ENCODE measurements at places on chromosomes 5 and 9.

GRCh38 chr9:136686794-136687711, at the start of gene AGPAT2:
AGPAT2 (minus strand) TSS chr9:136687457; CDS start chr9:136687357, 100 bp downstream.
- DNase-seq: peak; percentile 35

DNA sequence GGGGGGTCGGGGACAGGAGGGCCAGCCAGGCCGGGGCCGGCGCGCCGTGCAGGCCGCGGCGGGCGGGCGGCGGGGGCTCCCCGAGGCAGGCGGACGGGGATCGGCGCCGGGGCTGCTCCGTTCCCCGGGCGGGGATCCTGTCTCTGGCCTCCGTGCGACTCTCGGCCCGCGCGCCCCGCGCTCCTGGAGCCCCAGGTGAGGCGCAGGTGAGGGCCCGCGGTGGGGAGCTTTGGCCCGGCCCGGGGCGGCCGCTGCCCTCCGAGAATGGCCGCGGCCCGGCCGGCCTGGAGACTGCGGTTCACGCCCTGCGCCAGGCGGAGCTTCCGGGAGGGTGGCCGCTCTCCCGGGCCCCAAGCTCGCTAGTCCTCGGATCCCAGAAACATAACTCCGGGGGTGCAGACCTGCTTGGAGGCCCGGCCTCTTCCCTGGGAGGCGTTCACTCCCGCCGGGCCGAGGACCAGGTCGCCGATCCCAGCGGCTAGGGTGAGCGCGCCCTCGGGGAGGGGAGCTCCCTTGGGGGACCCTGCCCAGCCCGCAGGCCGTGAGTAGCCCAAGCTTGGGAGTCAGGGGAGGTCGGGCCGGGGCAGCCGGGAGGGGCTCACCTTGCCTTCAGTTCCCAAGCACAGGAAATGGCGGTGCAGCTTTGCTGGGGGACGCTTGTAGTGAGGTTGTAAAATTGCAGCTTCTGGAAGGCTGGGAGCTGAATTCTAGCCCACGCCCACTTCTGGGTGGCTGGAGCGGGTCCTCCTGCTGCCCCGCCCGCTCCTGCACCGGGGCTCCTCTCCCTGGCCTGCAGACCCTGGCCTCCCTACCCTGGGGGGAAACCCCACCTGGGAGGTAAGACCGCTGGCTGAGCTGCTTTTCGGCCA, 723 bp downstream of the PPP1R26 start:
- no peak for DNase-seq

DNA sequence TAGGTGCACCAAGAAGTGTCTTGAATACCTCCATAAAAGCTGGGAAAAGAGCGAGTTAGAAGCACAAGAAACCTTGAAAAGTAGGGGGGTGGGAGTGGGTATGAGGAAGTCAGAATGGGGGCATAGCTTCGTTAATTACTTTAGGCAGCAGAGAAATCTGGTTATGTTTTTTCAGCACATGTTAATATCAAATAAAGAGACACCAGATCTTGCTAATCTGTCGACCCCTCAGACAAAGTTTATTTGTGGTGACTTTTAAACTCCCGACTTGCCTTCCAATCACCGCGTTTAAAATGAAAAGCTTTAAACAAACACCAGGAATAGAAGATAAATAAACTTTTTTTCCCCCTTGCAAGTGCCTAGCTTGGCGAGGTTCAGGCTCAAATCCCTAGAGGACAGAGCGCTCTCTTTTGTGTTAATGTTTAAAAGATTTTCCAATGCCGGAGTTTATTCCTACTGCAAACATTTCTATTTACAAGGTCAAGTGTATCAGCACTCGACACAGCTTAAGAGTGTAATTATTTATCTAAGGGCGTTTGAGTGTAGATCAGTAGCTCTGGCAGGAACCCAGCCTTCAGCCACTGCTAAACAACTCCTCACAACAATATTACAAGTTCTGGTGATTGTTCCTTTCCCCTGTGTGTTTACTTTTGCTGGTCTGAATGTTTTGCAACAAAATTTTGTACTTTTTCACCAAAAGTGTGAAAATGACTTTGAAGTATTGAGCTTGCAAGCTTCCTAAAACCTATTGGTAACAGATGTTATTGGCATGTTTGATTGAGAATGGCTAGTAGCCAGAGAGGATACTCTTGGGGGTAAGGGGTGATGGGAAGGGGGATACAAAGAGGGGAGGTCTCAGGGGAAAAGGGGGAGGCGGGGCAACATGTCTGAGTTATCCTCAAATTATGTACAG, 3.8 kb downstream of the GAS1 start:
- no peak for DNase-seq

GRCh38 chr5:134226441-134227192, 744 bp upstream of the PPP2CA start:
- DNase-seq: peak; percentile 68

- DNase-seq: no peak
Observed at GRCh38 chr9:112925058-112925641, 34.5 kb upstream of the SLC46A2 start.

- no peak for DNase-seq
Observed at GRCh38 chr5:133750356-133750755, 138.0 kb upstream of the FSTL4 start.

DNA sequence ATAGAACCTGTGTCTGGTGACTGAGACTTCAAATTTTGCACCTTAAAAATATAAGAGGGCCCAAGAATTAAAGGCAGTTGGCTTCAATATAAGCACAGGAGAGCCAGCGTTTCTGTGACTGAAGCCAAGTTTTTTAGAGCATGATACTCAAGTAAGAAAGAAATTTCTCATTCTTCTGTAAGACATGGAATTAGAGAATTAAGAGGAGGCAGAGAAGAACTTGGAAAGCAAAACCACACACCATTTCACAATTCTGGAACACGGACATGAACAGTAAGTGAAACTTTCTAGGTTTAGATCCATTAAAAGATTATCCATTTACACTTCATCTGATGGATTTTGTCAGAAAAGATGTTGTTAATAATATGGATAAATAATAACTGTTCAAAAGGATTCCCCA, 8.9 kb upstream of the AGXT2 start:
- DNase-seq: no peak

- peak; percentile 25 for DNase-seq
Observed at GRCh38 chr5:669111-669841, 23.9 kb downstream of the TPPP start.

DNA sequence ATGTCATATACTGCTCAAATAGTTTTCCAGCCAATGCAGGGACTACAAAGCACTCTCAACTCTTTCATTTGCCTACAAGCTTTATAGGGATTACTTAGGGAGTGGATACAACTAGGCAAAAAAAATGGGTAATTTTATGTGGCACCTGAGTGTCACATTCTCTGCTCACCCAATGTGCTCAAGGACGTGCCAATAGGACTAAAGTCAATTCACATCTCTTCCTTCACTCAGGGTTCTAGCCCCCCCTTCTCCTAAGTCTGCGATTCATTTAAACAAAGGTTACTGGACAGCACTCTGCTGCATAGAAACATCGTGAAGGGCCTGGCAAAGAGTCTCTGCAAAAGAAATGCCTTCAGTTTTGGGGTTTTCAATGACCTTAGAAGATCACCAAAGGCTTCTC, 142.3 kb downstream of the TSSK1B start:
- no peak for DNase-seq

- no peak for DNase-seq
Observed at GRCh38 chr5:172010278-172010677, 3.8 kb upstream of the FBXW11 start.

GRCh38 chr9:136049491-136050265, 45.4 kb downstream of the NACC2 start:
- no peak for DNase-seq

DNA sequence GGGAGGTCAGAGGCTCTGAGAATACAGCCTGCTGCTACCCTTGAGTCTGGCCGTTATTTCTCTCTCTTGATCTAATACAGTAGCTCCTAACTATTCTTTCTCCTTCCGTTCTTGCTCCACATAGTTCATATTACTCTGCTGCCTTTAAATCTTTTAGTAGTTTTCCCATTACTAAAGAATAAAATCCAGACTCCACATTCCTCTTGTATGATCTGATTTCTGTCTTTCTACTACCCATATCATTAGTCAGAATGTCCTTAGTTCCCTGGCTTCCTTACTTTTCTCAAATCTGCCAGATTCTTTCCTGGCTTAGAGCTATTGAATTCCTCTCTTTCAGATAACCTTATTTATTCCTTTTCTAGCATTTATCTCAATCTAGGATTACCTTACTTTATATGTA, 40.0 kb downstream of the MARCHF6 start:
- DNase-seq: no peak

GRCh38 chr5:135220394-135221186, 178.4 kb downstream of the MACROH2A1 start:
- no peak for DNase-seq

GRCh38 chr5:150561192-150561512, 53.2 kb downstream of the NDST1 start:
- DNase-seq: no peak

DNA sequence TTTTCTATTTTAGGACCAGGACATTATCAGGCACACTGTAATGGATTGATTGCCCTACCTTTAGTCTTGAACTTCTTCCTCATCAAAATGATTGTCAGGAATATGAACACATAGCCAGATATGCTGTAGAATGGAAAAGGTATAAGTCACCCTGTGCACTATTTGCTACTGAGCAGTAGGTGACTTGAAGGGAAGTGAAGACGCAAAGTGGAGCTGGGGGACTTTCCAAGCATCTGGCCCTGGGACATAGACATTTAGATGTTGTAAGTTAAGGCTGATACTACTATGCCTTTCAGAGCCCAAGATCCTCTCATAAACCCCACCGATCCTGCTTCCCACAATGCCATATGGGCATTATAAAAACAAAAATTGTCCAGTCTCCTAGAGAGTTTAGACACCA, 174.5 kb downstream of the DOCK8 start:
- no peak for DNase-seq

DNA sequence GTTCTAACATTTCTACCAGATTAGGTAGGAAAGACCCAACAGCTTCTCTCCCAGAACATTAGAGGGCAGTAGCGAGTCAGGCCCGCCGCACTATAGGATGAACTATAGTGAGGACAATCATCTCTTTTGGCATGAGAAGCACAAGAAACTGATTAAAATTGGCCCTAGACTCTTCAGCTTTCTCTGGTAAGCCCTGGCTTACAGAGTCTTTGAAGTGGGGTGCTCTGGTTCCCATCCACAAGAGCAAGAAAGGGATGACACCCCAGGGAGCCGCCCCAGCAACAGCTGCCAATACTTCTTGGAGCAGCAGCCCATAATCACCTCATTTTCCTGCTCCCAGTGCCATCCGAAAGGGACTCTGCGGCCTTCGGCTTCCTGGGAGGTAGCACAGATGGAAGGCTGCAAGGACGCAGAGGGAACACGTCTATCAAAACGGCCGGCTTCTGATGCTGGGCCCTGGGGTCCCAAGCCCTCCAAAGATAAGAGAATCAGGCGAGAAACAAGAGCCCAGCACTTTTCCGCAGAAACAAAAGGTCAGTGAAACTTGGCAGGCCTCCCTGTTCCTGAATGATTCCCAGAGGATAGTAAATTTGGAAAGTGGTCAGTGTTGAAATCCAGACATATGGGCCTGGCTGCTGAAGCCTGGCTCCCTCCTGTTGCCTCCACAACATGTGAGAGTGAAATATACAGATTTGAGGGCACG, 69.3 kb downstream of the HSD17B3 start:
- DNase-seq: no peak

DNA sequence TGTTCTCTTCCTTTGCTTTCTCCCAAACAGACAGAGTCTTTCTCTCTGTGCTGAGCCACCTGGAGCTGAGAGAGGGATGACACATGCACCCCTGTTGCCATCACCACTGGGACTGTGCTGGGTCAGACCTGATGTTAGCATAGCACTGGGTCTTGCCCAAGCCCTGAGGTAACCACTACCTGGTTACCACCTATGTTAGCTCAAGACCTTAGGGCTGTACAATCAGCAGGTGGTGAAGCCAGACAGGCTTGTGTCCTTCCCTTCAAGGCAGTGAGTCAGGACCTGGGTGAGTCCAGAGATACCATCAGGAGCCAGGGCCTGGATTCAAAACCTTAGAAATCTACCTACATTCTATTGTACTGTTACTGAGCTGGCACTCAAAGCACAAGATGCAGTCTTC, 32.1 kb downstream of the FST start:
- no peak for DNase-seq

DNA sequence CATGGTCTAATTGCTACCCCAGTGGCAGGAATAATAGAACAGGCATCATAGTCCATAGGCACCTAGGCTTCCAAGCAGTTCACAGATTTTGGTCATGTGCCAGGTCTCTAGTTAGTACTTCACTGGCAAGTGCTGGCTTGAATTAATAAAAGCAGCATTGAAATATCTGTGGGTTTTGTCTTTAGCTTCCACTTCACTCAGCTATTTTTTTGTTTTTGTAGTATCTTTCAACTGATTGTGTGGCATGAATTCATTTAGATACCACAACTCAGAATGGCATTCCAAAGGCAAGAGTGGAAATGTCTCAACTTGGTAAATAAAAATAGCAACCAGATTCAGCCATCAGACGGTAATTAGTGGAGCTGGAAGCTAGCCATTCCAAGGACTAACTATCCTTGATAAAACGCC, 27.9 kb upstream of the ITGA2 start:
- DNase-seq: no peak

DNA sequence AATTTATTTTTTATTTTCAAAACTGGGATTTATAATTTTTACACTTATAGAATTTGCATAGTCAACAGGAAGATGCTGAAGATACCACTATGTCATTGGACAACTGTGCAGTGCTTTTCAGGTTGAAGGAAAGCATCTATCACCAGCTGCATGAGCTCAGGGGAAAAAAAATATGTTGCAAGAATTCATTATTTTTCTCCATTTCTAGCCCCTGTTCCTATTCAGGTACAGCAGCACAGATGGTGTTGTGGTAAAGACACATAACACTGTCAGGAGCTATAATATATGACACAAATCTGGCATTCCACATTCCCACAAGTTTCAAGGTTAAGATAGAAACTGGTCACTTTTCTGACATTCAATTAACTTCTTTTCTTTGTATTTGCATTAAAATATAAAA, 1088.6 kb downstream of the MAT2B start:
- no peak for DNase-seq

GRCh38 chr5:51382521-51383130, 622 bp upstream of the ISL1 start:
- no peak for DNase-seq

GRCh38 chr5:53820802-53821171, 260.3 kb downstream of the NDUFS4 start:
- no peak for DNase-seq

DNA sequence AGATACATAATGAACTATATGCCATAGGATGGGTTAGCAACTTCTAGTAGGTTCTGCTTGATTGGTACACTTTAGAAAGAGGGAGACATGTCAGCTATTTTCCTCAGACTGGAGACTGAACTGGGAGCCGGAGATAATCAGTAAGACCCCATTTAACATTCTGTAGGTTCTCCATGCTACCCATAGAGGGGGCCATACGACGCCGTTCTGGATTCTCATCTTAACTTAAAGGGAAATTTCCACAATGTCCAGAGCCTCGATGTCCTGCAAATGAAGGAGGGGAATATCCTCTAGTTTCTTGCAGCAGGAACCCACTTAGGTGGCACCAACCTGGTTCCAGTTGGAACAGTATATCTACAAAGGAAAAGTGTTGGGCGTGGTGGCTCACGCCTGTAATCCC, 22.3 kb upstream of the NPM1 start:
- no peak for DNase-seq

DNA sequence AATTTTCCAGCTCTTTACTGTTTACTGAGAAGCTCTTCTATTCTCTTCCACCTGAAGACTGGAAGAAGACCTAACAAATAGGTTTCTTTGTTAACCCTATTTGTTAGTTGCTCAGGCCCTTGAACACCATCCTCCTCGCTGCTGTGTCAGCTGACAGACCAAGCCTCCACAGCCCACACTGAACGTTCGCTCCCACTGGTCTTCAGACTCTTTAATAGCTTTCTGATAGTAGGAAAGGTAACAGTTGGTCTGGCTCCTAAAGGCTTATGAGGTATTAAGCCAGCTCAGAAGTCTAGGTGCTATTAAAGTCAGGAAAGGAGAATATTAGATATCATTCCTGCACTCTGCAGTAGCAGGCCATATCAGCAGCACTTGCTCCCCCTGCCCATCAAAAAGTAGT, 23.3 kb upstream of the F2R start:
- no peak for DNase-seq

Measured in activated gamma-delta T cell treated with anti-CD3 and anti-CD28 coated beads, Interleukin-2, amount 50 U/mL, for 16 hours (primary cell).